ENCODE measurements at places on chromosomes 5 and 9.

- DNase-seq, result no peak
Measured at GRCh38 chr9:137057545-137057944, 3.7 kb upstream of the ENTPD2 start.

GRCh38 chr5:11494340-11494739, 409.9 kb downstream of the CTNND2 start:
- no peak for DNase-seq

- no peak for DNase-seq
Measured at GRCh38 chr9:5146241-5146640, 39.2 kb downstream of the INSL6 start.

DNA sequence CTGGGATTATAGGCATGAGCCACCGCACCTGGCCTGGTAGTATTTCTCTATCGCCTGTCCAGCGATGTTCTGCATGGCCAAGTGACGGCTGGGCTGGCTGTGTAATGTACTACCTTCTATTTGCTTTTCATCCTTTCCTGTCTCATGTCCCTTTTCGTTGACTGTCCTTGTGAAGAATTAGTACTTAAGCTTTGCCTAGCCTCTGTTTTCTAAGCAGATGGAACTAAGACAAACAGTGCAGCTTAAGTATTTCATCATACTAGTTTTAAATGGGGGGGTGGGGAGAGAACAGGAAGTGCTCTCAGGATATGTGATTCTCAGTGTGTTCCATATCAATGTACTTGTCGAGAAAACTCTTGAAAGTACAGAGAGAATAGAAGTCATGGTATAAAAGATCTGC, 31.7 kb upstream of the CCL21 start:
- no peak for DNase-seq
